ENCODE measurements at places on chromosomes 2 and 18.

GRCh38 chr2:46854260-46854659, 61.3 kb downstream of the MCFD2 start:
- no peak for DNase-seq

DNA sequence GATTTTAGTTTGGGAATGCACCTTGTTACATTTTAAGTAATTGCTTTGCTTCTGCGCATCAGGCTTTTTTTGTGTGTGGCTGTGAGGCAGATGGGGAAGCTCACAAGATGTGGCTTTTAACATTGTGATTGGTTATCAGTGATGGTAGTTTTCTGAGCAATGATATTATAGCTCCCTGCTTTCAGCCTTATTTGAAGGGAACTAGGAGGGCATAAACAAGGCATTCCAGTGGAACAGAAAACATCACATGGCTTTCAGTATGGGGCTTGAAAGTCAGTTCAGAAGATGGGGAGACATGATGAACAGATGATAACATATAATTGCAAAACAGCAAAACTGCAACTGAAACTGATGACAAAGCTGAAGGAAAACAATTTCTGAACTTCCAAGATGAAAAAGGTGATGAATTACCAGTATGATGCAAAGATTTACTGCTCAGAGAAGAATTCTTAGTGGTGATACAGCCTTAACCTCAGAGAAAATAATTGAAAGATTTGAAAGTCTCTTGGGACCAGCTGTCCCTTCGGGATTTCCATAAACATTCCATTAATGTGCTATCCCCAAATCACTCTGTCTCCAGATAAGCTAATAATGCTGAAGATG, 439.7 kb downstream of the RND3 start:
- no peak for DNase-seq

DNA sequence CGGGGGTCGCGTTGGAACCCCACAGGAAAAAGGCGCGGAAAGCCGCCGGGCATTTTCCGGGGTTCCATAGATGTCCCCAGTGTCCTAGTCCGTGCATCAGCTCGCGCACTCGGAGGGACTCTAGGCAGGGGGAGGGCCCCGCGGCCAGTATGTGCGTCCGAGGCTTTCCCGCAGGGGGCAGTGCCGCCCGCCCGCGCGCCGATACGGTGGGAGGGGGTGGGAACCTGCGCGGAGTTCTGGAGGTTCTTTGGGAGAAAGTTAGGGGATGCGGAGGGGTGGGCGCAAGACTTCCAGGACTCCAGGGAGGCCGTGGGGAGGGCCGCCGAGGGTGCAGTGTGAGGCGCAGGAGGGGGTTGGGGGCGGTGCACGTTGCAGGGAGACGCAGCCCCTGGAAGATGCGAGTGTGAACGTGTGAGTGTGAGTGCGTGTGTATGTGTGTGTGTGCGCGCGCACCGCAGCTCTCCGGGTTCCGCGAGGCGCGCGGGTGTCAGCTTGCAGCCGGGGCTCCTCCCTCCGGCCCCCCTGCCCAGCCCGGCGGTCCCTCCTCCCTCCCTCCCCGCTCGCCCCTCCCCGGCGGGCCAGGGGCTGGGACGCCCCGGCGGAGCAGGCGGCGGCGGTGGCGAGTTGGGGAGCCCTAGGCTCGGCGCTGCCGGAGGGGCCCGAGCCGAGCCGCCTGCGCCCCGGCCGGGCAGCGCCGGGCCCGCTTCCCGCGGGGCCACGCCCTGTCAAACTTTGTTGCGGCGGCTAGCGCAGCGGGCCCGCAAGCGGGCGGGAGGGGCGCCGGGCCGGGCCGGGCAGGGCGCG, at the start of gene TCF7L1:
TSS of gene TCF7L1 (plus strand) at position 559 of the 804 bp plus-strand sequence. CDS start 293 bp downstream, outside the sequence.
- peak; percentile 90 for DNase-seq

GRCh38 chr2:45263147-45263546, 253.9 kb upstream of the SIX2 start:
- DNase-seq: no peak

DNA sequence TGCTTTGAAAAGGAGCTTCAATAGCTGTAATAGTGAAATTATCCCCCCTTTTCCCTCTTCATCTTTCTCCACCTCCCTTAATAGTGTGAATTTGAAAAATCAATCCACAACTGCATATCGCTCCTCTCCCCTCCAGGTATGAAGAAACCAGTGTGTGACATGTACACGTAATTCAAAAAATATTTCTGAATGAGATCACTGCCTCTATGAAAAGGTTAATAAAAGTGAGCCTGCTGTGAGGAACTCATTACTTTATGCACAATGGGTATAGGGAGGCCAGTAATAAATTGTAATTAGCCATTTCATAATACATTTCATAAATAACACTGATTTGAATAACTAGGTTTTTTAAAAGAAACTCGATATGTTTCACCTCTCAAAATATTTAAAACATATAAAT, 209.0 kb upstream of the KYNU start:
- no peak for DNase-seq

DNA sequence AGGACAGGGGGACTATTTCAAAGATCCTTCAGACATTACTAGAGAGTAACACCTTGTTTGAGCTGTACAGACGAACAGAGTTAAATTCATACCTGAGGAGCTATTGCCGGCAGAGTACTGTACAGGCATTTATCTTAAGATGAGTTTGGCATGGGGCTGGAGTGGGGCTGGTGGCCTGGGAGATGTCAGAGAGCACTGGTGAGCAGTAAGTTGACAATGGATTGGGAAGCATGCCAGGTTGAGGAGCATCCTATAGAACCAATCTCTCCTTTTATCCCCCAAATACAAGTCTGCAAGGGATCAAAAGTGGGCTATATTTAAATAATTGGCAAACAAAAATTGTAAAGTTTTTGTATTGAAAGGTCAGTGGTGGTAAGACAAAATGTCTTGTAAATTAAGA, 58.6 kb downstream of the ADCYAP1 start:
- DNase-seq: no peak

DNA sequence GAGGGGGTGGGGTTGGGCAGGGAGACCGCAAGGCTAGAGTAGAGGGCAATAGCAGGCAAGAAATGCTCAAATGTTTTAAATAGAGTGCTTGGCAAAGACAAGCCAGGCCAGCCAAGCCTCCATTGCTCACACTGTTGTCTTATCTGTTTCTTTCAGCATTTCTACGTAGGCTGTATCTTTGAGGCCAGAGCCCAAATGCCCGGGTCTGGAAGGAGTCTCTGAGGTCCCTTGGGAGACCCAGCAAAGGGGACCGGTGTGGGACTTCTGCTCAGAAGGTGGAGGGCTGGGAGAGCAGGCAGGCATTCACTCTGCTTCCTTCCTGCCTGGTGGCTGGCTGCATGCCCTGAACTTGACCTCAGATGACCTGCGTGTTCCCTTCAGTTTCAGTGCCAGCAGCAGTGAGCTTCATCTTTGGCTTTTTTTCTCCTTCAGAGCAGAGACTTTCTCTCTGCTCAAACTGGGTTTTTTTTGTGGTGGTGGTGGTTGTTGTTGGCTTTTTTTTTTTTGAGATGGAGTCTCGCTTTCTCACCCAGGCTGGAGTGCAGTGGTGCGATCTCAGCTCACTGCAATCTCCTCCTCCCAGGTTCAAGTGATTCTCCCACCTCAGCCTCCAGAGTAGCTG, 13.7 kb upstream of the TET3 start:
- DNase-seq: peak; percentile 82

DNA sequence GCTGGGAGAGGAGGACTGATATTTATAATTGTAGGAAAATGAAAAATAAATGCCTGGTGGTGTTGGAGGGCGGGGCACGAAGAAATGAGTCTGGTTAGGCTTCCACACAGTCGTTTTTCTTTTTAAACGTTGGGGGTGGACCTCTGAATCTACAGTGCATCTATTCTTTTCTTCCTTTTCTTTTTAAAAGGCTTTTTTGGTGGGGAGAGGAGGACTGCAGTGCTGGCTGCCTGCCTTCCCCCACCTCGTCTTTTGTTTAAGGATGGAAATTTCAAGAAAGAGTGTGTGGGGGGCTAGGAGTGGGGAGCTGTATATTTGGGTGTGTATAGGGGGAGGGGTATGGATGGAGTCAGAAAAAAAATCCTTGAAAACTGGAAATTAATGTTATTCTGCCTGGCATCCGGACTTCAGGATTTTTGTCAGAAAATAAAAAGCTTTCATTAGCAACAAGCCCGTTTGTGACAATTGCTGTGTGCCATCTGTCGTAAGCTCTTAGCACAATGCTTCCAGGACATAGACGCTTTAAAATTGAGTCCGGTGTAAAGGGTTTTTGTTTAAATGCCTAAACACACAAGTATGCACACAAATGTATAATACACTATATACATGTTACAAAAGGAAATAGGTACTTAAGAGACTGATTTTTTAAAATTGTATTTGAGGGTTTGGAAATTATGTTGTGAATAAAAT, 1.1 kb downstream of the MAP2 start:
- DNase-seq: no peak

DNA sequence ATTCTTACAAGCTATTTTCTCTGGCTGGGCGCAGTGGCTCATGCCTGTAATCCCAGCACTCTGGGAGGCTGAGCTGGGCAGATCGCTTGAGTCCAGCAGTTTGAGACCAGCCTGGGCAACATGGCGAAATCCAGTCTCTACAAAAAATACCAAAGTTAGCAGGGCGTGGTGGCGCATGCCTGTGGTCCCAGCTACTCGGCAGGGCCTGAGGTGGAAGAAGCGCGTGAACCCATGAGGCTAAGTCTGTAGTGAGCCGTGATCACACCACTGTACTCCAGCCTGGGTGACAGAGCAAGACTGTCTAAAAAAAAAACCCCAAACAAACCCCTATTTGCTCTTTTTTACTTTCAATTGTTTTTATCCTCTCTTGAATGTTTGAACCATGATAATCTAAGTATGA, 37.0 kb downstream of the PPP4R1 start:
- DNase-seq: no peak

DNA sequence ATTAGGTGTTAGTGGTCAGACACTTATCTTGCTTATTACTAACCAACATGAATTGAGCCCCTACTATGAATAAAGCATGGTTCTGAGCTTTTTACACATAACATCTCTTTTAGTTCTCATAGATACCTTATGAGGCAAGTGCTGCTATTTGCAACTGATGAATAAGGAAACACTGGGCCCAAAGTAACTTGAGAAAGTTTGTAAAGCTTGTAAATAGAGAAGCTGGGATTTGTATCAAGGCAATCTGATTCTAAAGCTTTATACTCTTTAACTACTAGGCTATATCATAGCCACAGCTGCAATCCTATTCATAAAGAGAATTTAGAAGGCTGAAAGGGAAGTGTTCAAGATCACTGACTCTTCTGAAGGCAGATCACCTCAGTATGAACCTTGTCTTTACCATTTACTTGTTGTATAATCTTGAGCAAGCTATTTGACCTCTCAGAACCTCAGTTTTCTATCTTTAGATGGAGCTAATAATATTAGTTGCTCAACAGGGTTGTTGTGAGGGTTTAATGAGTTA, 60.4 kb downstream of the ABCB11 start:
- no peak for DNase-seq

GRCh38 chr2:27369471-27370025, 590 bp downstream of the EIF2B4 start:
- no peak for DNase-seq

DNA sequence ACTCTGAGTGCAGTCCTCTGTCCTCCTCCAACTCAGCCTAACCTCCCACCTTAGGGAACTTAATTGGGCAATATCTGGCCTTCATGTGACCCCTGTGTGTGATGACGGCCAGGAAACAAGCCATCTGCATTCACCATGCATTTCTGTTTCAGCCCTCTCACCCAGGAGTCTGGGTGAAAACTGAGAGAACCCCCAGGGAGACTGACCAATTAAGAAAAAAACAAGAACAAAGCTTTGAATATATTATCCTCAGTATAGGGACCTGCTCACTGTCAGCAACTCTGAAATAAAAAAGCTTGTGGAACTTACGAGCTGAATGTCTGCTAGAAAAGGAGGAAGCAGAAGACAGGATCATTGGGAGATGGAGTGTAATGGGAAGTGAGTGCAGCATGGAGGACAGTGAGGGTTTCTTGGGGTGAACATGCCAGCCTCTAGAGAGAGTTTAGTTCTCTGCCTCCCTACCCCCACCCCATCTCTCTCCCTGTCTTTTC, 9.5 kb downstream of the MAPRE2 start:
- DNase-seq: no peak

DNA sequence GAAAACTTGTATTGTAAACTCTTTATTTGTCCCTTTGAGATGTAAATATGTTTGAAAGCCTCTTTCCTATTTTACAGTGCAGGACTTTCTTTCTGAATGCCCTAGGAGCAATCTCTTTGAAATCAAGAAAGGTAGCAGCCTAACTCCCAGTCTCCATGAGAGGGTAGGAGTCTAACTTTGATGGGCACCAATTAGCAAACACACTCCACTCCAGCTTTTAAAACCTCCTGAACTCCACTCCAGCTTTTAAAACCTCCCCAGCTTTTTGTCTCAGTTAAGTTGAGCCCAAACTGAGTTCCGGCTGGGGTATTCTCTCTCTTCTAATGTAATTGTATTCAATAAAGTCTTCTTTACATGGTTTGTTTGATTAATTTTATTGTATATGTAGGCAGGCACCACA, 493.7 kb upstream of the CDH7 start:
- DNase-seq: no peak

GRCh38 chr2:54864727-54865126, 141.3 kb downstream of the EML6 start:
- DNase-seq: no peak

DNA sequence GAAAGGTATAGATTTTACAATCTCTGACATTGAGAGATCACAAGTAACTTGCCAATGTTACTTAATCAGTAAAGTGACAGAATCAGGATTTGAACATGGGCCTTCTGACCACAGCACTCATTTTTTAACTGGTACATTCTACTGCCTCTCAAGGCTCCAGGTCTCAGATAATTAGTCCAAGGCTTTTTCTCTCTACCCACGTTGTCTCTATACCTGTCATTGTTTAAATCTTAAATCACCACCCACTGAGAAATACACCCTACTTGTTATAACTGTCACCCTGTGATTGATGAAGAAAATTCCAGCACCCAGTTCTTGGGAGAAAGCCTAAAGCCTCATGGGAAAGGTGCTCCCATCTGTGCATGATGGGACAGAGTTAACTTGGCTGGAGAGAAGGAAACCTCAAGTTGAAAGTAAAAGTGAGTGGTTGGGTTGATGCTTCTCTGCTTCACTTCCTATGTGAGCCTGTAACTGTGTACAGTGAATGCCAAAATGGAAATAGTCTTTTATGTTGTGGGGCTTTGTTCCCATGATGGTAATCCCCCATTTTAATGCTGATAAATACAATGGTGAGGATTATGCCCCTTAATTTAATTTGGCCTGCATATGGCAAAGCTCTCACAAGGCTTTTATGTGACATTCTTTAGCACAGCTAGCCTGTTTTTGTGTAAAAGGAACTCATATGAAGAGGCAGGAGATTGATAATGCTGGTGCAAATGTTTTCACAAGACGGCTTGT, 190.1 kb upstream of the SP5 start:
- DNase-seq: no peak

GRCh38 chr2:203535784-203536585, 884 bp upstream of the RAPH1 start:
- no peak for DNase-seq

Measured in sciatic nerve (tissue), 2 donors.